ENCODE measurements at places on chromosomes 6 and 20. TPM values are rescaled to one million over a fixed set of nuclear protein-coding genes. Genes with fewer than 3 reads are reported as not detected.

ZKSCAN3 gene
- total RNA-seq = 4.2 TPM

IPCEF1 gene
- 0.33 TPM for total RNA-seq

RGS17 gene
- total RNA-seq = 0.24 TPM

SLC17A9 gene
- total RNA-seq = 43.5 TPM

GCNT2 gene
- total RNA-seq = 7.1 TPM

TOX2 gene
- total RNA-seq = 55.1 TPM

MCCD1 gene
- total RNA-seq = not detected

IL20RA gene
- total RNA-seq = not detected

UBE2C gene
- total RNA-seq = 41.9 TPM

SLC23A2 gene
- total RNA-seq = 15.6 TPM

PRDM13 gene
- total RNA-seq = not detected

BMP2 gene
- total RNA-seq = not detected

NDUFAF5 gene
- 16.5 TPM for total RNA-seq

FOXF2 gene
- 16.5 TPM for total RNA-seq

NOX3 gene
- not detected for total RNA-seq

MYMX gene
- not detected for total RNA-seq

TDRD6 gene
- total RNA-seq = not detected

CYP24A1 gene
- not detected for total RNA-seq

SASH1 gene
- total RNA-seq = 77.6 TPM

OR2H1 gene
- total RNA-seq = not detected

ELOVL4 gene
- 6.9 TPM for total RNA-seq

SLC17A2 gene
- not detected for total RNA-seq

GDAP1L1 gene
- not detected for total RNA-seq

FANCE gene
- 10.2 TPM for total RNA-seq

Measured in HFFc6 (cell line).